ENCODE measurements at places on chromosomes 11 and 22.

DNA sequence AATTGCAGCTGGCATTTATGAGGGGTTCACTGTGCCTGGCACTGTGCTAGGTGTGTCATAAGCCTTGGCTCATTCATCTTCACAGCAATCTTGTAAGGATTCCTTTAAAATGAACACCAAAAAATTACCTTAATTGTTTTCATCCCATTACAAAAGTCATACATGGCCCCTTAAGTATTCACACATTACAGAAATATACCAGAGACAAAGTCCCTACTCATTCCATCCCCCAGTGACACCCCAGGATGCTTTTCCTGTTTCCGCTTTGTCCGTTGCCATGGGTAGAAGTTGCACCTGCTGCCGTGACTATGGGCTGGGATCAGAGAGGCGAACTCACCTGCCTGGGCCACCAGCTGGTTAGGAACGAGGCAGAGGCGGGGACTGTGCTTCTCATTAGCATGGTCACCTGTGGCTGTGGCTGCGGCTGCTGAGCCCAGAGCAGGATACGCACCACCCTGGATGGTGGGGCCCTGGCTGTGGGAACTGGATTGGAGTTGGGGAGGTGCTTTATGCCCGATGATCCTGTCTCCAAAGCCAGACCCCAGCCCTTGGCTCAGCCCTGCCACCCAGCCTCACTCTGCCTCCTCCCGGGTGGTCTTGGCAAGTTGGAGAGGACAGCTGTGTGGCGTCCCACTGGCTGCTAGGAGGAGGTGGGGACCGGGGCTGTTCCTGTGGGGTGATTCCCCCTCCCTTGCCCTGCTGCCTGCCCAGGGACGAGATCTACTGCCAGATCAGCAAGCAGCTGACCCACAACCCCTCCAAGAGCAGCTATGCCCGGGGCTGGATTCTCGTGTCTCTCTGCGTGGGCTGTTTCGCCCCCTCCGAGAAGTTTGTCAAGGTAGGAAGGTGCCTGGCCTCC is 60.8 kb downstream of the MYO7A start:
- DNase-seq, result no peak

DNA sequence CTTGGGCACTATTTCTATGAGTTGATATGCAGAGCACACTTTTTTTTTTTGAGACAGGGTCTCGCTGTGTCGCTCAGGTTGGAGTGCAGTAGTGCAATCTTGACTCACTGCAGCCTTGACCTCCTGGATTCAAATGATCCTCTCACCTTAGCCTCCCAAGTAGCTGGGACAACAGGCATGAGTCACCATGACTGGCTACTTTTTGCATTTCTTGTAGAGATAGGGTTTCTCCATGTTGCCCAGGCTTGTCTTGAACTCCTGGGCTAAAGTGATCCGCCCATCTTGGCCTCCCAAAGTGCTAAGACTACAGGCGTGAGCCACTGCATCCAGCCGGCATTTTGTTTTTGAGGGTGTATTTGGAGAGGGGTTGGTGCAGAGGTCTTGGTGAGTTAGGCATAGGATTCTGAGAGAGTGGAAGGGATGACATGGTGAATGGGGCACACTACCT is 29.9 kb upstream of the MTCH2 start:
- no peak for DNase-seq

DNA sequence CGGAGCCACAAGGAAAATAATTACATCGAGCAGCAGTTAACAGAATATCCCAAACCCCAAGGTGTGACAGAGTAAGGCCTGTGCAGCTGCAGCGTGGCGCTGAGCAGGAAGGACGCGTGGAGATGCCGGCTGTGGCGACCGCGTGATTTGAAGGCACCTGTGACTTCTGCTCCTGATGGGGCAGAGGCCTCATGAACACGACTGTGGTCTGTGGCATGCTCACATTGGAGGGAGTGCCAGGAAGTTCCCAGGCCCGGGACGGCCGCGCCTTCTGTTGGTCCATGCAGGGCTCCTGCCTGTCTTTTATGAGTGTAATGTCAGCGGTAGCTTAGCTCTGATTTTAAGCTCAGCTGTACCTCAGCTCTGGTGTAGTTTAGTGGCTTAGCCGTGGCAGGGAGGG is 50.4 kb downstream of the TPCN2 start:
- no peak for DNase-seq

DNA sequence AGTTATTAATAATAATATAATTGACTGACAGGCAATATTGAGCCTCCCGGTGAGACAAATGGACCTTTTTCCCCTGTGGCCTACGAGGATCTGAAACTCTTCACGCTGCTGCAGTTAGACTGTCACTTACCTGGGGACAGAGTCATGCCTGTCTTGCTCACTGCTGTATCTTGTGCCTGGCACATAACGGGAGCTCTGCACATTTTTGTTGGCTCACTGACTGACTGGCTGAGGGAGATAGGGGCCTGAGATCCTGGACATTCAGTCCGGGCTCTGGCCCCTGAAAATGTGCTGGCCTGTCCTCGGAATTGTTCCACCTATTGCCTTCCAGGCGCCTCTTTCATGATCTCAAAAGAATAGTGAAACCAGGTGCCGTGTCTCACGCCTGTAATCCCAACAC is 743 bp upstream of the CD3D start:
- no peak for DNase-seq

DNA sequence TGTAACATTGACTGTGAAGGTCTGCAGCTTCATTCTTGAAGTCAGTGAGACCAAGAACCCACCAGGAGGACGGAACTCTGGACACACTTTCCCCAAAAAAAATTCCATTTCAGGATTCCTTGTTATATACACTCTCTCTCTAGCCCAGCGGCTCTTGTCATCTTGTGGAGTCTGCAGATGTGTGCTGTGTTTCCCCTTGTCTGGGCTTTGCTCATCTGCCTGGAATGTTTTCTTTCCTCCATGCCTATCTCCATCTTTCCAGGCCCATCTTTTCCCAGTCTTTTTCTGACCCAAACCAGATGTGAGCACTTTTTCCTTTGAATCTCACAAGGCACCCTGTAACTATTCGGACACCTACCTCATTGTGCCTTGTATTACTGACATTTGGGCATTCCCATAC is 5.1 kb upstream of the DRG1 start:
- no peak for DNase-seq

DNA sequence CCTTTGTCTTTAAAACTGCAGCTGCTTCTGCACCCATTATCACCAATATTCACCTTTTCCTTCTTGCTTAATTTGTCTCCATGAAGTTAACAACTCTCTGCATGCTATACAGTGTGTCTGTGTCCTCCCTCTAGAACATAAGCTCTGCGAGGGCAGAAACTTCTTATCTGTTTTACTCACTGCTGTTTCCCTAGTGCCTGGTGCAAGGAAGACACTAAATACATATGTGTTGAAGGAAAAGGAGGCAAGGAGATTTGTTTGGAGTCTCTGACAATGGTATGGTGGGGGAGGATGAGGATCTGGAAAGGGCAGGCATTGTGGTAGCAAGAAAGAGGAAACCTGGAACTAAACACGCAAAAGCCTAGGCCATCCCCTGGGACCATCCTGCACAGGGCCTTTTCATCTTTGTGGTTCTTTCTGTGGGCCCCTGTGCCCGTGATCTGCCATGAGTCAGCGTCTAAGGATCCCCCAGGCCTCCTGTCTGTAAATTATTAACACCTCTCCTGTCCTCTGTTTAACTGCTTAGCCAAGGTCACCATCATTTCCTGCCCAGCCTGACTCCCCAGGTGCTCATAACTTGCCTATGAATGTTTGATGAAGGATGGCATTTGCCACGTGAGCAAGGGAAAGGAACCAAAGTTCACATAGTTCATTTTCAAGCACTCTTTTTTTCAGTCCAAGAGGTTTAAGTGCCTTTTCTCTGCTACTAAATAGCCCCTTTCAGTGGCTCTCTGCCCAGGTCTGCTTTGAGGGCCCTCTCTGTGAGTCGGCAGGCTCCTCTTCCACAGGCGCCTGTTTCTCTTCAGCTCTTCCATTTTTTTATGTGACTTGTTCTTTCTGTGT is 131.1 kb downstream of the RASSF10 start:
- DNase-seq, result no peak

DNA sequence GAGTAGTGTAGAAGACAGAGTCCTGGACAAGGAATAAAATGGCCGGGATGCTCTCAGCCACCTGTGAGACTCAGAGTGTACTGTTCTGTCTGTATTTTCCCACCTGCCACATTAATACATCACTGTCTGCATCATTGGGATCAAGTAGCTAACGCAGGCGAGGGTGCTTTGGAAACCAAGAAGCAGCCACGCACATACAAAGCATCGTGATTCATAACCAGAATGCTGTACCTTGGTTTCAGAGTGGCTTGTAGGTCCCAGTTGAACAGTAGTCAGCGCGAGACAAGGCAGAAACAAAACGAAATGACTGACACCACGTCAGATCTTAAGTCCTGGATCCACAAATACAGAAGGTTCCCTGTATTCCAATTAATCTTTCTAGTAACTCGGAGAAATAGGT is 198.3 kb downstream of the GRIK4 start:
- DNase-seq, result no peak

DNA sequence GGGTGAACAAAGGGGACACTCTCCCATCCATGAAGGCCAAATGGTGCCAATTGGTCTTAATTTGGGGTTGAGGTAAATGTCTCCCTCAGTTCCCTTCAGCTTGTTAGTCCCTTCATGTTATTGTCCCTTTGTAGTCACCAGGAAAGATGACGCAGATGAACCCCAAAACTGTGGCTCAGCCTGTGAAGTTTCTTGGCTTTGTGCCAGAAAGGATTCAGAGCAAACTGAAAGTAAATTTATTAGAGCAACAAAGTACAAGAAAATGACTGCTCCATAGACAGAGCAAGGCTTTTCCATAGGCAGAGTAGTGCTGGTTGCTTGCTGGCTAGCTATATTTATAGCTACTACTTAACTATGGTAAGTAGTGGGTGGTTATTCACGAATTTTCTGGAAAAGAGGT is 16.7 kb downstream of the OR4C3 start:
- no peak for DNase-seq

- no peak for DNase-seq
Measured at GRCh38 chr11:11608783-11609232, 13.0 kb downstream of the GALNT18 start.

- no peak for DNase-seq
Measured at GRCh38 chr22:42314709-42315391, 44.4 kb upstream of the TCF20 start.

DNA sequence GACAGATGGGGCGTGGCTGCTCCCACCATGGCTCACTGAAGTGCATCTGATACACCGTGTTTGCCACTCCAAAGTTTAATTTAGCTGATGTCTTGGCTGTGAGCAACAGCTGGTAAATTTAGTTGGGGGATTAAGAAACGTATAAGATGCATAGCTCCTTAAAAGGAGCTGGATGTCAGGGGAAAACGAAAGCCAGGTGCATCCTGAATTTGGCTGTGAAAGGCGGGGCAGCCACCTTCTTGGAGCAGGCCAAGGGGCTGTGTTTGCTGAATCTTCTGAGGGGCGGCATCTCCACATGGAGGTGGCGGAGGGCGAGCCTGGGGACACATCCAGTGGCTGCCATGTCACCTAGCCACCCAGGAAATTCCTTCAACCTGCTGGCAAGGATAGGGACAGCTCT is 20.7 kb upstream of the NCF4 start:
- no peak for DNase-seq

DNA sequence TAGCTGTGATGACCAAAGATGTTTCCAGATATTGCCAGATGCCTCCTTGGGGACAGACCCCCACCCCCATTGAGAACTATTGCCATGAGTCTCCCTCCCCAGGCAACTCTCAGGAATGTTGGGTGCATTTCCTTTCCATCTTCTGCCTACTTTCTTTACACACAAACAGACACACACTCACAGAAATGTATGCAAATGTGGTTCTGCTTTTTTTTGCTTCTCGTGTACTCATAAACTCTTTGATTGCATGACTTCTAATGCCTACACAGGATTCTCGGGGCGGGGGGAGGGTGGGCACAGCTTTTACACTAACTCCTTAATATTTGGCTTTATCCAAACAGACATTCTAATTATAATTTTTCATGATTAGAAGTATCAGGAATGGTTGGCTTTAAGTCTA is 53.3 kb upstream of the SUSD2 start:
- DNase-seq, result no peak

DNA sequence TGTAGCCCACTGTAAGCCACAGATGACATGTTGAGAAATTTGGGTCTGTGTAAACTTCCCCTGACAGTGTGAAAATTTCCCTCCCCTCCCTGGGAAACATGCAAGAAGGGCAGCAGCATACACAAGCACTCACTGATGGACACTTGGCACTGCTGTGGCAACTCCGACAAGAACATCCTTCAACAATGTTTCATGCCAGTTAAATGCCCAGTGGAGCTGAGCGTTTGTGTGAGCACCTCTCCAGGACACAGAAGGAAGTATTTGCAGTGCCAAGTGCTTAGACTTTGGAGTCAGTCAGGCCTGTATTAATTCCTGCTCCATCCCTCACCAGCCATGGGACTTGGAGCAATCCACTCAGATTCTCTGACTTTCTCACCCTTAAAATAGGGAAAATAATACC is 17.7 kb downstream of the C11orf87 start:
- no peak for DNase-seq

DNA sequence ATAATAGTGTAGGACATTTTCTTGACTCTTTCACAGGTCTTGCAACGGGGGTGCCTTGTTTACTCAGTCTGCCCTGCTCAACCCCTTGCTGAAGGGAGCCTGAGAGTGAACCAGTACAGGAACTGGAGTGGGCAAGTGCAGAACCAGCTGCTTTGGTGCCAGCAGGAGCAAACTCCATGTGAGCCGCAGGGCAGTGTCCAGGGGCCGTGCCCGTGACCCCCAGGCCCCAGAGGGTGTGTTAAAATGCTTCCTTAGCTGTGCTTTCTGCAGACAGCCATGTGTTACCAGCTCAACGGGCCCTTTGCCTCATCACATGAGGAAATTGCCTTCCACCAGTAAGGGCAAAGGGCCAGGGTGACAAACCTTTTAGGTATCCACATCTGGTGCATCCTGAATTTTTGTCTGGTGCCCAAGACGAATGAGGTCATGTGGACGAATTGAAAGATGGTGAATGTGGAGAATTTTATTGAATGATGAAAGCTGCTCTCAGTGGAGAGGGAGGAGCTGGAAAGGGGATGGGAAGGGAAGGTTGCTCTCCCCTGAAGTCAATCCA is 53.6 kb upstream of the OR5D13 start:
- no peak for DNase-seq

DNA sequence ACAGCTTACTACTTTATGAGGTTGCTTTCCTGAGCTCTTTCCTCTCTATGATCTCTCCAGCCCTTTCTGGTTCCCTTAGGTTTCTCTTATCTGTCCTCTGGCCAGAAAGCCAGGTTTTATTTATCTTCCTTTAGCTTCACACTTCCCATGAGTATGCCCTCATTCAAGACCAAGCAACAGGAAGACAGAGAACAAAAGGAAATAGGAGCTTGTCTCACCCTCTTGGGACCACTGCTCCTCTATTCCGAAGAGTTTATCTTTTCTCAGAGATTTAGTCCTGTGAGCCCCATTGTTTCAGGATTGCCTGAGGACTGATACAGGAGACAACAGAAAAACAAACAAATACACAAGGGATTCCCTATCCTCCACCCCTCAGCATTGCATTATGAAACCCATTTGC is 62.4 kb upstream of the CCDC179 start:
- no peak for DNase-seq

DNA sequence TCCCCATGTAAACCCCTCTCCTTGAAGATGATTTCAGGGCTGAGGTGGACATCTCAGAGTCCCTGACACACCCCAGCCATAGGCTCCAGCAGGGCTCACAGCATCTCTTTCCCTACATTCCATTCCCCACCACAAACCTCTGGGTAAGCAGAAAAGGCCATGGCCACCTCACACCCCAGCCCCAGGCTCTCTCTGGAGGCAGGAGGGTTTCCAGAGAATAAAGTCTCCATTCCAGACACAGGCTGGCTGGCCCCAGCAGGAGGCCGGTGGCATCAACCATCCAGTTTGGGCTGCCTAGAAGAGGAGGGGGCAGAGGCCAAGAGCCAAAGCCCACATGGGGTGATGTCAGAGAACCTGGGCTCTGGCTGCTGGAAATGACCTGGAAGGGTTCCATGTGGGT is 61.4 kb downstream of the TP53I11 start:
- no peak for DNase-seq
